NCI-H1105 (cell line): ENCODE measurements at places on chromosomes 4 and X.
A peak's percentile ranks its signal among the peaks of the same experiment; 100 is the strongest.

GRCh38 chrX:55026143-55026542 lies 4.6 kb downstream of the ALAS2 start:
- DNase-seq: no peak

- DNase-seq: no peak
These were observed 18.4 kb downstream of the ZFX start for GRCh38 chrX:24167719-24168472.

- DNase-seq: no peak
These were observed 603.2 kb upstream of the FAM241A start for GRCh38 chr4:111542056-111542455.

GRCh38 chrX:1464971-1465285 lies 12.2 kb upstream of the ASMTL start:
- no peak for DNase-seq

DNA sequence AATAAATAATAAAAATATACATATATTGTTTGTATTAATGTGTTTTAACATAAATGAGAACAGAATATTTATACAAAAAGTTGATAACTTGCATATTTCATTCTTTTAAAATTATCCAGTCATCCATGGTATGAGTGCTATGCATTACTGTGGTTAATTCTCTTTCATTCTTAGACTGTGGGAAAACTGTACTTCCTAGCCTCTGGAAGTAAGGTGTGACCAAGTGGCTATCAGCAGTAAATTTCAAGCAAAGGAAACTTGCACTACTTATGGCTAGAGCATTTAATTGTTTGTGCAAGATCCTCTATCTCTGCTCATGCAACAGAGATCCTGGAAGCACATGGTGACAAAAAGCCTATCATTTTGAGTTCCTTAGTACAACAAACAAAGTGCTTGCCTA lies 1054.5 kb upstream of the PABPC4L start:
- no peak for DNase-seq

GRCh38 chr4:143421609-143422008 lies 84.9 kb downstream of the GAB1 start:
- no peak for DNase-seq

- DNase-seq: no peak
These were observed 17.5 kb downstream of the DOK7 start for GRCh38 chr4:3480528-3481112.

DNA sequence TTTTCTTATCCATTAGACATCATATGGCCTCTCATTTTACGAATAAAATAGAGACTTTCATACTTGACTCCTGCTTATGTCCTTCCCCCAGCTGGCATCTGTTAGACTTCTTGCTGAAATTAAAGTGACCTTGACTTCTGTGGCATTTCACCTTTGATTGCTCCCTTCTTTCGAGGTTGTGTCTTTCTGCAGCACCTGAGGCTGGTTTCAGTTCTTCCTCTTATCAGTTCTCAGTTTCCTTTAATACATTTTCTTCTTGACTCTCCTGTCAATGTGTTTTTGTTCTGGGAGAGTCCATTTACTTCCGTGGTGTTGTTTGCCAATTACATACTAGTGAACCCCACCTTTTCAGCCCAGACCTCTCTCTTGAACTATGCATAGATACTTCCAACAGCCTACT lies 81.6 kb downstream of the RBPJ start:
- DNase-seq: no peak

DNA sequence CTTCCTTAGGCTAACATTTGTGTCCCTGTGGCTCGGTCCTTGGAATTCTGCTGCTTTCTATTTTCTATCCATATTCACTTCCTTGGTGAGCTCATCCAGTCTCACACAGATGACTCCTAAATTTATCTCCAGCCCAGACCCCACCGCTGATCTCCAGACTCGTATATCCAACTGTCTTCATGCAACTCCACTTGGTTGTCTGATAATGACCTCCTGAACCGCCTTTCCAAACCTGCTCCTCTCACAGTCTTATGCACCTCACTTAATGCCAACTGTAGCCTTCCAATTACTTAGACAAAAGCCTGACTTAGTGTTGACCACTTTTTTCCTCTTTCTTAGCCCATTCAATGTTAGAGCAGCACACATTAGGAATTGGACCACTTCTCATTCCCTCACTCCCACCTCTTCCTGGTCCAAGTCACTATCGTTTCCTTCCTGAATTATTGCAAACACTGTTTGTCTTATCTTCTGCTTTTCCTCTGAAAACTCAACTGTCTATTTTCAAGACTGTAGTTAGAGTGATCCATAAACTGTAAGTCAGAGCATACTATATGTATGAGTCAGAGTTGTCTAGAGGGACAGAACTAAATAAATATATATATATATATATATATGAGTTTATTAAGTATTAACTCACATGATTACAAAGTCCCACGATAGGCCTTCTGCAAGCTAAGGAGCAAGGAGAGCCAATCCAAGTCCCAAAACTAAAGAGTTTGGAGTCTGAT lies 292.5 kb downstream of the UNC5C start:
- no peak for DNase-seq

DNA sequence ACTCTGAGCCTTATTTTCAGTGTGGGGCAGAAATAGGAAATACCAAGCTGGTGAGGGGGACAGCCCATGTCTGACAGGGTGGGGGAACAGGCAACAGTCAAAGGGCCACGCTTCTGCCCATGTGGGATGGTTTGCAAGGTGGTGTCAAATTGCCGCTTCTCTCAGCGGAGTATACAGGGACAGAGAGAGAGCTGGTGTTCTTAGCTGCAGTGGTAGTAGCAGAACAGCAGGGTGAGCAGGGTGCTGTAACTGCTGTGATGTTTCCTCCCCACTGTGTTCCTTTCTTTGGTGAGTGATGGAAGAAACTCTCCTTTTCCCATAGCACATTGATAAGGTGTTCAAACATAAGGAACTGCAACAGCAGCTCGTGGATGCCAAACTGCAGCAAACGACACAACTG lies 37.9 kb downstream of the RBBP7 start:
- no peak for DNase-seq

- peak; percentile 5 for DNase-seq
These were observed 45.5 kb upstream of the FAM241A start for GRCh38 chr4:112099701-112100297.

DNA sequence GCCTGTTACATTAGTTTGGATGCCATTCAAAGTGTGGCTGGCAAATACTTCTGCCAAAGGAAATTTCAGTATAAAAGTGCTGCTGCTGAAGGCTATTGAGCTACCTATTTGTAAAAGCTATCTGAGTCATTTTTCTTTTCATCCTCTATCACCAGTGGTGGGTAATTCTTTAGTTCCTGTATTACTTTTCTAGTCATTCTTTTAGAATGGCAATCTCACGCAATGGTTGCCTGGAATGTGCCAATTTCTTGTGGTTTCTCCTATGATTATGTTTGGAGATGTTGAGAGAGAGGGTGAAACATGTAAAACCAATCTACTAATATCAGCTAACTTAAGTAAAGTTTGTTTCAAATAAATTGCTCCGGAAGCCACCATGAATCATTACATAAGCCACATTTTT lies 685.0 kb downstream of the RAPGEF2 start:
- DNase-seq: no peak
